RKO (cell line): ENCODE measurements at places on chromosomes 2 and 18.

- DNase-seq, result no peak
Measured at GRCh38 chr2:158191076-158191895, 89.6 kb downstream of the UPP2 start.

- DNase-seq, result no peak
Measured at GRCh38 chr2:233354500-233354924, 218 bp downstream of the DGKD start.

- no peak for DNase-seq
Measured at GRCh38 chr2:239019183-239019581, 171.3 kb downstream of the TWIST2 start.

GRCh38 chr18:58527952-58528287 is 101.0 kb downstream of the ALPK2 start:
- no peak for DNase-seq

GRCh38 chr2:231530099-231531011 is at the start of gene NMUR1:
Gene NMUR1 (minus strand): TSS chr2:231530445. CDS start chr2:231530361, 84 bp downstream.
- no peak for DNase-seq

DNA sequence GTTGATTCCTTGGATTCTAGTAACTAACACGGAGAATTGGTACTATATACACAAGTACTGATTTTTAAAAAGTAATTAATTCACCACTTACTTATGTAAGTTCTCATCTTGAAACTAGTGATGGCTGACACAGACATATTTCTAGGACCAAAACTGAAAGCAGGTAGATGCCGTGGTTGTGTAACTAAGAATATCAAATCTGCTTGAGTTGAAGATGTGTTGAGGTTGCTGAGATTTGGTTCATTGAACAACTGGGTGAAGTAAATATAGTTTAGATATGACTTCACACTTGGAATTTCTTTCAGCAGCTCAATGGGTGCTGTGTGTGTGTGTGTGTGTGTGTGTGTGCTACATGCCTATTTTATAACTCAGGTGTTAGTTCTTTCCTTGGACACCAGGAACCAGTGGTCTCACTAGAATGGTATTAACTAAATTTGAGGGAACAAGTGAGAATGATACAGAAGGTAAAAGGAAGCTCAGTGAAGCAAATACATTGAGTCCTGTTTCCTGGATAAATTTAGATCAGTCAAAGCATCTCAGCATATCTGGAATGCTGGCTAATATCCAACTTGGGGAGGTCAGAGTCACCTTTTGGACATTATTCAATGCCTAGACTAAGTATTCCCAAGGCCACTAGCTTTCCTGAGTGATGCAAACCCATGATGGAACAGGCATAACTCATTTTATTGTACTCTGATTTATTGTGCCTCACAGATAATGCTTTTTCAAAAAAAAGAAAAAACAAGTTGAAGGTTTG is 110.7 kb upstream of the ZEB2 start:
- DNase-seq, result no peak

DNA sequence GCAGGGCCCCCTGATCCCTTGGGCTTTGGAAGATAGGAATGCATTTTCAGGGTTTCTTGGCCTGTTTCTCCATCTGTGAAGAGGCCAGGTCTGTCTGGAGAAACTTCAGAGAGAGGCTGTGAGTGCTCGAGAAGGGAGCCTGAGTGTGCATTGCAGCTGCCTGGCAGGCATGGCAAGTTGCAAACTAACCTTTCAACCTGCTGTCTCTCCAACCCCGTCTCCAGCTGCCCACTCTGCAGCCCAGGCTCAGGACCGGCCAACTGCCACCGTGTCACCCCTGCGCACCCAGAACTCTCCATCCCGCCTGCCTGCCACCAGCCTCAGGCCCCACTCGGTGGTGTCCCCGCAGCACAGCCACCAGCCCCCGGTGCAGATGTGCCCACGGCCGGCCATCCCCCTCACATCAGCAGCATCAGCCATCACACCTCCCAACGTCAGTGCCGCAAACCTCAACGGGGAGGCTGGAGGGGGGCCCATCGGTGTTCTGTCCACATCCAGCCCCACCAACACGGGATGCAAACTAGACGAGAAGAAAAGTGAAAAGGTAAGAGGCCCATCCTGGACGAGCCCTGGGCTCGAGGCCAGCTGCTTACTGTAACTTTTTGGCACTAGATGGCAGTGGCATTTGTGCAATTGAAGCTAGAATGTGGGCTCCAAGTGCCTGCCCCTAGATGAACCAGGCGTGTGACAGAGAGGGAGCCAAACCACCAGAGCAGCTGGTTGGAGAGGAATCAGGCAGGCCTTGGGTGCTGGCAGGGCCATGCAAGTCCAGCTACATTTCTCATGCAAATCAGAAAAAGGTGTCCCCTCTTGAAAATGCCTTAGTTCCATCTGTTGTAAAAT is 164.6 kb downstream of the SEPTIN10 start:
- peak; percentile 14 for DNase-seq

DNA sequence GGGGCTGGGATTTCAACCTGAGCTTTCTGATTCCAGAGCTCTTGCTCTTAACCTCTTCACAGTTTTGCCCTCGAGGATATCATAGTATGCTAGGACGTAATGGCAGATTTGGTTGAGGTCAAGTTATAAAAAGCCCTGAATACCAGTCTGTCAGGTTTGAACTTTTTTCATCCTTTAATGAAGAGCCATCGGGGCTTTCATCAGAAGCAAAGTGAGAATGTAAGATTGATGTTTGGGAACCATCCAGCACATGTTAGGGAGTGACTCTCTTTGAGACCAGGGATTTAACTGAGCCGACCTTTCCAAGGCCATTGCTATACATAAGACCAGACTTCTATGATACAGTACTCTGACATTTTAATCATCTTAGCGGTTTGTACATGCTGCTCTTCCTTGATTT is 142.5 kb downstream of the TTC27 start:
- no peak for DNase-seq

DNA sequence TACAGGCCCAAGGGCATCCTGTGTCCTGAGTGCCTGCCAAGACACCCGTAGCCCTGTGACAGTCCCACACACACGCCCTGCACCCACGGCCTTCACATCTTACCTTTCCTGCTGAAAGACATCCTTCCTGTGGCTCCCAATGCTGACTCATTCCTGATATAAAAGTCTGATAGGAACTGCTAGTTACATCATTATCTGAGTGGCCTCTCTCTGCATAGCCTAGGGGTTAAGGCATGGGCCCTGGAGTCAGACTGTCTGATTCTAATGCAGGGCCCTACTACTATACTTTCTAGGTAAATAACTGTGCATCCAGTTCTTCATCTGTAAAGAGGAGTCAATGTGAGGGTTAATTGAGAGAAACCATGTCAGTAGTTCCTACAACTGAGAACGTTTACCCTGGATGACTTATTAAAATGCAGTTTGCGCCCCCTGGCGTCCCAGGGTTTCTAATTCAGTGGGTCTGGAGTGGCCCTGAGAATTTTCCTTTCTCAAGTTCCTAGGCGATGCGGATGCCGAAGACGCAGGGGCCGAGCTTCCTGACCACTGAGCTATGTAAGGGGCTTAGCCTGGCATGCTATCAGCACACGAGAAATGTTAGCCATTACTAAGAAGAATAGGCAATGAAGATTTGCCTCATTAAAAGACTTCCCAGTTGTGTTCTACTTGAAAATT is 6.0 kb upstream of the GPR45 start:
- DNase-seq, result peak; percentile 82

- no peak for DNase-seq
Measured at GRCh38 chr2:33706410-33706809, 107.3 kb upstream of the FAM98A start.

DNA sequence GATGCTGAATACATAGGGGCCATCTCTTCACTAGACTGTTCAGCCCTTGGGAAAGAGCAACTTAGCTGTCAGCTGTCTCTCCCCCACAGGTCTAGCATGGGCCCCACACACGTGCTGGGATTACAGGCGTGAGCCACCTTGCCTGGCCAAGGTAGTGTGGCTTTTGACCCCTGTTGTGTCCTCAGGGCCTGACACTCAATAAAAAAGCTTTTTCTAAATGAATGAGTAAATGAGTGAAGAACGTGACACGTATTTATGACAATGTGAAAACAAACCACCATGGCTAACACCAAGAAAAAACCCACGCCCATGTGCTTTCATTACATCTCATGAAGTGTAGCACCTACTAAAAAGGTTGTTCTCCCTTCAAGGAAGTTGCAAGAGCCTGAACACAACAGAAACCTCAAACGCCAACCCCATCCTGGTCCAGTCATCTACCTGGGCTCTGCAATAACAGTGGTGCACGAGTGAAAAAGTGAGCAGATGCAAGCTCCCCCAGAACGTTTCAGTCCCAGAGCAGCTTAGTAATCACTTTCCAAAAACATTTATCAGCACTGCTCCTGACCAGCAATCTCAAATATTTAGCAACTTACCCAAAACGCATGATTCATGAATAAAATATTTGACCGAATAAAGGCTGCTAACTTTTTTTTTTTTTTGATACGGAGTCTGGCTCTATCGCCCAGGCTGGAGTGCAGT is 3.4 kb downstream of the WDFY1 start:
- DNase-seq, result no peak

DNA sequence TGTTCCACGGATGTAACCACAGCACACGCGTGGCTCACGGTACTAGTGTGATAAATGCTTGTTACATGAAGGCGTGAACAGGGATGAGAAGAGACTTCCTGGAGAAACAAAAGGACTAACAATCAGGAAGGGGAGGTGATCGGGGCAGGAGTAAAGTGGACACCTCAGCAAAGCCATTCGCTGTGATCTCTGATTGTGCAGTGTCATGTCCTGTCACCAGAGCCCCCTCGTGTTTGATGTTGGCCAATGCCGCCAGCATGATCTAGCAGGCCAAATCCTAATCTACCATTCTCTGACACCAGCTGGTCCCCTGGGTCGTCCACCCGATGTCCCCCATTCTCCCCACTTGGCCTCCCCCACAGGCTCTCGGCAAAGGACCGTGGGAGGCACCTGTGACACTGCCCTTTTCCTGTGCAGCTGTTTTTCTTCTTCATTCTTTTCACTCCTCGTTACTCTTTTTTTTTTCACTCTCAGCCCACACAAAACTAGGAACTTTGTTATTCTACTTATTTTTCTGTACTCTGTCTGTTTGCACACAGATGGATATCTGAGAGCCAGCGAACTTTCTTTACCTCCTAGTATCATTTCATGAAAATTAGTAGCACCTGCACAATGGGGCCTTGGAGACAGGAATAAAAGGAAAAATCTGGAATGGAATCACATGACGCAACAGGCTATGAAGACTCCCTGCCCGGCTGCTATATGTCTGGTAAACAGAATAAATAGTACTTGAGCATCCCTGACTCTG is 146.8 kb downstream of the TGIF1 start:
- DNase-seq, result peak; percentile 92

DNA sequence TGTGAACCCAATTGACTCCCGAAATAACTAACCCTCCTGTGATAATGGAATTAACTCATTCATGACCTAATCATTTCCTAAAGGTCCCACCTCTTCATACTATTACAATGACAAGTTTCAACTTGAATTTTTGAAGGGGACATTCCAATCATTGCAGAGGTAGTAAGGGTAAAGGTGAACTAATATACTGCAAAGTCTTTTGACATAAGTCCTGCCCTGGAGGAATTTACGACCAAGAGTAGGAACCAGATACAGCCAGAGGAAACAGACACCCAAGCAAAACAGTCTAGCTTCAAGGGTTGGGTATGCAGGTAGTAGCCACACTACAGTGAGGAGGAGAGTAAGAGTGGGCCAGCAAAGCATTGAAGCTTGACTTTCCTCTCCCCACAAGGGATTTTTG is 1.2 kb upstream of the SRBD1 start:
- DNase-seq, result no peak

- no peak for DNase-seq
Measured at GRCh38 chr2:66173645-66174044, 261.3 kb upstream of the MEIS1 start.

DNA sequence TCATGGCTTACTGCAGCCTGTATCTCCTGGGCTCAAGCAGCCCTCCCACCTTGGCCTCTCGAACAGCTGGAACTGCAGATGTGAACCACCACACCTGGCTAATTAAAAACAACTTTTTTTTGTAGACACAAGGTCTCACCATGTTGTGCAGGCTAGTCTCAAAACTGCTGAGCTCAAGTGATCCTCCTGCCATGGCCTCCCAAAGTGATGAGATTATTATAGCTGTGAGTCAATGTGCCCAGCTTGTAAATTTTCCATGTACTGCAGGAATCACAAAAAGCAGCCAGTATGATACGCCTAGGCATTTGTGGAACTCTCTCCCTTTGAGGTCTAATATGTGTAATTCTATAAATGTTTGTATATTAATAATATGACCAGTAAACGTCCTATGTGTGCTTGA is 59.9 kb downstream of the MSH6 start:
- no peak for DNase-seq

GRCh38 chr2:16613539-16614011 is 52.1 kb downstream of the CYRIA start:
- DNase-seq, result peak; percentile 28

- DNase-seq, result no peak
Measured at GRCh38 chr2:182115258-182115657, 129.6 kb downstream of the PPP1R1C start.

- DNase-seq, result no peak
Measured at GRCh38 chr2:48738806-48739205, 16.7 kb downstream of the LHCGR start.

DNA sequence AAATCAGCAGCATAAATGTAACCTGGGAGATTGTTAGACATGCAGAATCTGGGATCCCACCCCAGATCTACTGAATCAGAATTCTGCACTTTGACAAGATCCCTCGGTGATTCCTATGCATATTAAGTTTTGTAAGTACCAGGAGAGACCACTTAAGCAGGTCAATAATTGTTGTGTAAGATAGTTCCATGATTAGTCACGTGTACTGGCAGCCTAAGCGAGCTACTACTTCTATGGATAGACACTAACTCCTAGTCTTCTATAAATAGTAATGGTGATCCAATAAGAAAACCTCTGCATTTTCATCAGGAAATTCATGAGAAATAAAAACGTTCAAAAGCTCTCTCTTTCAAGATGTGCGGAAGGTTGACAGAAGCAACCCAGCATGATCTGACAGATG is 988.2 kb upstream of the CHAC2 start:
- no peak for DNase-seq

DNA sequence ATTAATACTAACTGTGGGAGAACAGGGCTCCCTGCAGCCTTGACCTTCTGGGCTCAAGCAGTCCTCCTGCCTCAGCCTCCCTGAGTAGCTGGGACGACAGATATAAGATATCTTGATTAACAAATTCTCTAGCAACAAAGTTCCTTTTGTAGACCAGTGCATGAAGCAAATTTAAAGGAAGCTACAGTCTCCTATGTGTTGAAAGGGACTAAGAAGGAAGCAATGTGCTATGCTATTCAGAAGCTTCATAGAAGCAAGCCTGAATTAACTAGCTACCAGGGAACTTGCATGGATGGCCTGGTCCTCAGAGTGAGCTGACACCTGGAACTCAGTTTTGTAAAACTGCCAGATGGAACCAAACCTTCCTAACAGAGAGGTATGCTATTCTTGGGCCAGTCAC is 33.2 kb downstream of the RAPH1 start:
- DNase-seq, result no peak
